ENCODE measurements at places on chromosomes 2 and 18.

DNA sequence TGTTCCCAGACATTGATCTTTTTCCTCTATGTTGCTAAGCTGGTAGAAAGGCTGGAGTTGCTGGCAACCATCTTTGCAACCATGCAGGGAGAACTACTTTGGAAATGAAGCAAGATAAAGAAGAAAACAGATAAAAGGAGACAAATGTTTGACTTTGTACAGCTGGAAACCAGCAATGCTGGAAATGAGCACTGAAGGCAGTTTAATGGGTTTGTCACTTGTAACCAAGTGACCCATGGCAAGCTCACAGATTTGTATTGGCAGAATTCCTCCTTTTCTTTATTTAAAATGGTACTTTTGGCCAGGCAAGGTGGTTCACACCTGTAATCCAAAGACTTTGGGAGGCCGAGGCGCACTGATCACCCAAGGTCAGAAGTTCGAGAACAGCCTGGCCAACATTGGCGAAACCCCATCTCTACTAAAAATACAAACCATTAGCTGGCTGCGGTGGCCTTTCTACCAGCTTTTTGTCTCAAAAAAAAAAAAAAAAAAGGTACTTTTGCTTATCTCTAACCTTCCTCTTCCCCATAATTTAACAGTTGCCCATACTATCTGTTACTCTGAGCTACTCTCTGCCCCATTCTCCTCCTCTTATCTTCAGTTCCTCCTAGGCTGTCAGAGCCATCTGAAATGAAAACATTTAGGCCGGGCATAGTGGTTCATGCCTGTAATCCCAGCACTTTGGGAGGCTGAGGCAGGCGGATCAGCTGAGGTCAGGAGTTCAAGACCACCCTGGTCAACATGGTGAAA, 2.0 kb upstream of the BOLA3 start:
- DNase-seq, result no peak

GRCh38 chr2:99865818-99866676, 276.3 kb downstream of the AFF3 start:
- DNase-seq, result no peak

DNA sequence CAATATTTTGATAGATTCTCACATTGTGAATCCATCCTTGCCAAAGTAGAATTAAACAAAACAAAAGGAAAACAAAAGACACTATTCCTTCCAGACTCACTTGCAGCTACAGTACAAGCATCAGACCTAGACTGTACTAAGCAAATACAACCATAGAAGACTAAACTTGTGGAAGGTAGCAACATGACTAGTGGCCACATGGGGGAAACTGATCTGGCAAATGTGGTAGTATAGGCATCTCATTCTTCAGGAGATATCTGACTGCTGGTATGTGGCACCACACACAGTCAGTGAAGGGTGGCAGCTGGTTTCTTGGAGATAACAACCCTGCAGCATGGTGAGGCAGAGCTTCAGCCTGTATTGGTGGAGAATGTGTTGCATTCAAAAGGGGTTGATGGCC, 81.0 kb upstream of the ACVR2A start:
- no peak for DNase-seq

DNA sequence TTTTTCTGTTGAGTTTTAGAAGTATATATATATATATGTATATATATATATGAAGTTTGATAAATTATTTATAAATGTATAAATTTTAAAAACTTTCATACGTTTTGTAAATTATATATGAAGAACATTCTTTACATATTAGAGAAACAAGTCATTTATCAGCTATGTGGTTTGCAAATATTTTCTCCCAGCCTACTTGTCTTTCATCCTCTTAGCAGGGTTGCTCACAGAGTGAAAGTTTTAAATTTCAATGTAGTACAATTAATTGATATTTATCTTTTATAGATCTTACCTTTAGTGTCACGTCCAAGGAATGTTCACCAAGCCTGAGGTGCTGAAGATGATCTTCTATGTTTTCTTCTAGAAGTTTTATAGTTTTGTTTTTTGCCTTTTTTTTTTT, 78.3 kb upstream of the HS6ST1 start:
- DNase-seq, result no peak

- no peak for DNase-seq
These were observed 83.1 kb downstream of the NDUFA10 start for GRCh38 chr2:239942090-239942489.

- no peak for DNase-seq
These were observed 127.0 kb downstream of the CCBE1 start for GRCh38 chr18:59570101-59570775.

Data from heart right ventricle (tissue), 16 donors.